ENCODE measurements at places on chromosomes 6 and 20.

DNA sequence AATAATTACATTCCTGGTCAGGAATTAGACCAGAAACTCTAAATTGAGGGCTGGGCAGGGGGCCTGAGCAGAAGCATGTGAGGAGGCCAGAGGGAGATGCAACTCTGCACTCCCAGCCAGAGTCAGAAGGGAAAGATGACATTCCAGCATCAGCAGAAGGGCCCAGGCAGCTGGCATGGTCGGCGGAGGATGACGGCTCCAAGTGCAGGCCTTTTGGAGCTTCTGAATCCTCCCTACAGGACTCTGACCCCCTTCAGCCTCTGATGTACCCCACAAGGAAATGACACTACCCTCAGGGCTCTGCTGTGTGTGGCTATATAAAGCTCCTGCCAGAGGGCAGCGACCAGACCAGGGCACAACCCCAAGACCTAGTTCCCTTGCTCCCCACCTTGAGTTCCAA is 1.9 kb downstream of the LRFN2 start:
- peak overlapping the region; percentile 91 for H3K4me3 ChIP-seq
- peaks cover 16% of the 10 kb centered on the region for H3K4me1 ChIP-seq
- DNase-seq, result no peak

GRCh38 chr20:50560867-50561266 is 50.7 kb downstream of the PTPN1 start:
- H3K4me1 ChIP-seq, result peaks cover 23% of the 10 kb centered on the region
- no peak for DNase-seq
- no peak overlapping the region for H3K4me3 ChIP-seq
- H3K27ac ChIP-seq, result peak overlapping the region; percentile 70

DNA sequence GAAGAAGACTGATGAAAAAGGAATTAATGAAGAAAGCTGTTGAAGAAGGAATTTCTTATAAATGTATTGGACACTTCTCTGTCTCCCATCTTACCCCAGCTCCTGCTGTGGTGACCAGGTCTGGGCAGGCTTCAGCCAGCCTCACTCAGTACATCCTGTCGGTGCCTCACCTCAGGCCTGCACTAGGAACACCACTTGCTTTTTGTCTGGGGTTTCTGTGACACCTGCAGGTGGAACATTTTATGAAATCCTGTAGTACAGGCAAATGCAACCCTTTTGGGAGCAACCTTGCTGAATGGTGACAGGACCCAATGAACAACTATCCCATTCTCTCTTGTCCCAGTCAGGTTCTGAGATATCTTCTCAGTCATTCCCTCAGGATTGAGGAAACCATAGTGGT is 129.7 kb downstream of the PRDM13 start:
- DNase-seq, result no peak
- no peak overlapping the region for H3K4me3 ChIP-seq
- H3K27me3 ChIP-seq, result peaks cover 49% of the 10 kb centered on the region
- H3K27ac ChIP-seq, result no peak overlapping the region

DNA sequence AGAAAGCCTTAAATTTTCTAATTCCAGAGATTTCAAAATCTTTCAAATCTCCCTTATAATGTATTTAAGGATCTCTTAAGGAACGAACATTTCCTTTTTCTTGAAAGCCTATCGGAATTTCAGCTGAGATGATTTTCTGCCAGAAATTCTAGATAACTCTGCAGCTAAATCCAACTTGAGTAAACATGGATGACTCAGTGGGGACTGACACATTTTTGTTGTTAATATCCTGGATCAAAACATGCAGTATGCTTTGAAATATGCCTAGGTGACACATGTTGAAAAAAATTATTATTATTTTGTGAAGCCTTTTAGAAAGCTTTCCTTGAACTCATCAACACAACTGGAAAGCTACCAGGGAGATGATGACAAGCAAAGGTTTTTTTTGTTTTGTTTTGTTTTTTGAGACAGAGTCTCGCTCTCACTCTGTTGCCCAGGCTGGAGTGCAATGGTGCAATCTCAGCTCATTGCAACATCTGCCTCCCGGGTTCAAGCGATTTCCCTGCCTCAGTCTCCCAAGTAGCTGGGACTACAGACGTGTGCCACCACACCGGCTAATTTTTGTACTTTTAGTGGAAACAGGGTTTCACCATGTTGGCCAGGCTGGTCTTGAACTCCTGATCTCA is 140.1 kb upstream of the SNX9 start:
- no peaks in the 10 kb centered on the region for H3K27me3 ChIP-seq
- no peak overlapping the region for H3K27ac ChIP-seq
- no peaks in the 10 kb centered on the region for H3K4me1 ChIP-seq
- no peak for DNase-seq
- no peak overlapping the region for H3K4me3 ChIP-seq

- peaks cover 33% of the 10 kb centered on the region for H3K36me3 ChIP-seq
- peak overlapping the region; percentile 93 for H3K27ac ChIP-seq
- H3K27me3 ChIP-seq, result no peaks in the 10 kb centered on the region
Measured at GRCh38 chr6:138099832-138100231, 7.4 kb downstream of the PERP start.

DNA sequence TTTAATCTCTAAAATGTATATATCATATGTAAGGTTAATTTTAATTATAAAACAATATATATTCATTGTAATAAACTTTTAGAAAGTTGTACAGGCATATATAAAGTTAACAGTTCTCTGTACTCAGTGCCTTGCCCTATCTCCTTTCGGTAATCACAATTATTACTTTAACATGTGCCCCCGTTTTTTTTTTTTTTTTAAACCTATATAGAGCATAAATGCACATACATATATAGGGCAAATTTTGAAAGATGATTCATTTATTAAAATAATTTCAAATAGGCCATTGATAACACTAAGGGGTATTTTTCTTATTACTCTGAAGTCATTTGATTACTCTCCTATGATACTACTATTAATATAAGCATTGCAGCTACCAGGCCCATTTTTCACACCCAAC is 1.9 kb downstream of the ASF1A start:
- peaks cover 23% of the 10 kb centered on the region for H3K36me3 ChIP-seq
- peaks cover 45% of the 10 kb centered on the region for H3K4me1 ChIP-seq
- peak overlapping the region; percentile 95 for H3K27ac ChIP-seq
- DNase-seq, result no peak

GRCh38 chr6:21180800-21181337 is 412.7 kb upstream of the SOX4 start:
- no peak for DNase-seq
- H3K27ac ChIP-seq, result no peak overlapping the region
- H3K36me3 ChIP-seq, result no peaks in the 10 kb centered on the region
- no peak overlapping the region for H3K4me3 ChIP-seq
- peaks cover 14% of the 10 kb centered on the region for H3K4me1 ChIP-seq

- no peaks in the 10 kb centered on the region for H3K36me3 ChIP-seq
- H3K27ac ChIP-seq, result no peak overlapping the region
- H3K4me1 ChIP-seq, result no peaks in the 10 kb centered on the region
- no peak overlapping the region for H3K4me3 ChIP-seq
- no peaks in the 10 kb centered on the region for H3K27me3 ChIP-seq
Measured at GRCh38 chr6:26350858-26351543, 14.0 kb upstream of the BTN3A2 start.

DNA sequence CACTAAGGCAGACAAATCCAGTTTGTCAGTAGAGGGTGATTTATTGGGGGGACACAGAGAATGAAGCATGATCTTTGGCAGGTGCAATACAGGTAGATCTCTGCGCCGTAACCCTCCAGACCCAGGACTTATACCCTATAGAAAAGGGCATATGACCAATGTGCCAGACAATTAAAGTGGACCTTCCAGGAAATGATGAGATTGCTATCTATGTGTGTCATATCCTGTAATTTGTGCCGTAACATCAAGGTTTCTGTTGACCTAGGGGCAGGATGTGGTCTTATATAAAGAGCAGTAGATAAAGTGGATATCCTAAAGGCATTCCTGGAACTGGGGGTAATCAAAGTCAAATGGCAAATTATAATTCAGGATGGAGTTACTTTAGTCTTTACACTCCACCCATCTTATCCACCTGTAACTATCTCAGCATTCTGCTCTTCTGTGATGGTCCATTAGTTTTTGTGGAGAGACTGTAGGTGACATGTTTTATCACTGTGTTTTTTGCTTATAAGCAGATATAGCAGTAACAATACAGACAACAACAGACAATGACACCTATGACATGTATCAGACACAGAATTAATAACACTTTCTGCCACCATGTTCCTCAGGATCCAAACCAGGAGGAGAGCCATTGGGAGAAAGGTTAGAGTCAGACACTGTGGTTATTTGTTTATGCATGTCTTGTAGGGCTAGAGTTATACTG is 43.1 kb upstream of the ZNF337 start:
- no peaks in the 10 kb centered on the region for H3K4me1 ChIP-seq
- no peaks in the 10 kb centered on the region for H3K36me3 ChIP-seq
- H3K27me3 ChIP-seq, result no peaks in the 10 kb centered on the region
